Cortex of kidney (tissue), 1 donor: ENCODE measurements at places on chromosomes 2 and 18.

DNA sequence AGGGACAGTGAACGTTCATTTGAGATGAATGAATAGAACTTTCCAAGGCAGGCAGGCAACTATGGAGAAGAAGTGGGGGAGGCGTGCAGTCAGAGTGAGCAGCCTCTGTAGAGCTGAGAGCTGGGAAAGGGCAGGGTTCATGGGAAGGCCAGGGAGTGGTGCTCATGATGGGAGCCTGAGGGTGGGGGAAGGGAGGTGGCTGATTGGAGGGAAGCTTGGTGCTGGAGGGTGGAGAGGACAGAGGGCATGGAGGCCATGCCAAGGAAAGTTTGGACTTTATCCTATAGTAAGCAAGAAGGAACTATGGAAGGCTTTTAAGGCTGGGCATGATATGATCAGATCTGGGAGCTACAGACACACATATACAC, 47.6 kb upstream of the LGALSL start:
- no peak for DNase-seq

DNA sequence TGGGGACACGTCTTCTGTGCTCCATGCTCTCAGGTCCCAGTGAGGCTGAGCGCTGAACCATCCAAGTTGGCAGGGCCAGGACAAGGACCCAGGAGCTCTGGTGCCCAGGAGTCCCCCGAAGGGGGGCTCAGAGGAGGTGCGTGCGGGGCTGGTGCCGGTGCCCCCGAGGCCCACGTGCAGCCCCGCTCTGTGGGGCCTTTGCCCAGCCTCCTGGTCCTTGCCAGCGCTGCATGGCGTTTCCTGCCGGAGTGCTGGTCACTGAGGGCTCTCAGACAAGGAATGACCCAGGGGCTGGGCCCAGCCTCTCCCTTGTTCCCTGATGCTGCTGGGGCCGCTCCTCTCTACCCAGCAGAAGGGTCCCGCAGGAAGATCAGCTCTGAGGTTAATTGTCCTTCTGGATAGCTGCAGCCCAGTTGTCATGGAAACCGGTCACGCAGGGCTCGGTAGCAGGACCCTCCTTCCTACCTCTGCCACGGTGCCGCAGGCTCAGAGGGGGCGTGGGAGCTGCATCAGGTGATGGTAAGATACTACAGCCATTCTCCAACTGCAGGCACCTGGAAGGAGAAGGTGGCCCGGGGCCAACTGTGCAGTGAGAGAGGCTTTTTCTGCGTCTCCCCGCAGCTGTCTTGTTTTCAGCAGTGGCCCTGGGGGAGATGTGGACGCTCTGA, 64.5 kb downstream of the RRM2 start:
- no peak for DNase-seq

DNA sequence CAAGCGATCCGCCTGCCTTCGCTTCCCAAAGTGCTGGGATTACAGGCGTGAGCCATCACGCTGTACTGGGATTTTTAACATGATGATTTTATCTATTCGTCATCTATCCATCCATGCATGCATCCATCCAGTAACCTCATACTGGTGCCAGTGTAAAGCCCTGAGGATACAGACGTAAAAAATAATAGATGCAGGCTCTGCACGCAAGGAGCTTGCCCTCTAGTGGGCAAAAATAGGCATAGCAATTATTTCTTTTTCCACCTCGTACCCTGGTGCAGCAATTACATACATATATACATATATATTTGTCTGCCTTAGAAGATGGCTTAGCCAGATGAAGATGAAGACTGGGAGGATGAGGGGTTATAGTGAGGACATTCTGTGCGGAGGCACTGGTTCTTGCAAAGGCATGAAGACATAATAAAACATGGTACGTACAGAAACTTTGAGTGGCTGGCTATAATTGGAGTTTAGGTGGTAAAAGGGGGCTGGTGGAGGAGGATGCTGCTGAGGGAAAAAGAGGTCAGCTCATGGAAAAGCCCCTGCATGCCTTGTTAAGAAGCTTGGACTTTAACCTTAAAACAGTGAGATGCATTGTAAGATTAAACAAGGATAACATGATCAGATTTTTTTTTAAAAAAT, 19.6 kb upstream of the RPIA start:
- DNase-seq: no peak

DNA sequence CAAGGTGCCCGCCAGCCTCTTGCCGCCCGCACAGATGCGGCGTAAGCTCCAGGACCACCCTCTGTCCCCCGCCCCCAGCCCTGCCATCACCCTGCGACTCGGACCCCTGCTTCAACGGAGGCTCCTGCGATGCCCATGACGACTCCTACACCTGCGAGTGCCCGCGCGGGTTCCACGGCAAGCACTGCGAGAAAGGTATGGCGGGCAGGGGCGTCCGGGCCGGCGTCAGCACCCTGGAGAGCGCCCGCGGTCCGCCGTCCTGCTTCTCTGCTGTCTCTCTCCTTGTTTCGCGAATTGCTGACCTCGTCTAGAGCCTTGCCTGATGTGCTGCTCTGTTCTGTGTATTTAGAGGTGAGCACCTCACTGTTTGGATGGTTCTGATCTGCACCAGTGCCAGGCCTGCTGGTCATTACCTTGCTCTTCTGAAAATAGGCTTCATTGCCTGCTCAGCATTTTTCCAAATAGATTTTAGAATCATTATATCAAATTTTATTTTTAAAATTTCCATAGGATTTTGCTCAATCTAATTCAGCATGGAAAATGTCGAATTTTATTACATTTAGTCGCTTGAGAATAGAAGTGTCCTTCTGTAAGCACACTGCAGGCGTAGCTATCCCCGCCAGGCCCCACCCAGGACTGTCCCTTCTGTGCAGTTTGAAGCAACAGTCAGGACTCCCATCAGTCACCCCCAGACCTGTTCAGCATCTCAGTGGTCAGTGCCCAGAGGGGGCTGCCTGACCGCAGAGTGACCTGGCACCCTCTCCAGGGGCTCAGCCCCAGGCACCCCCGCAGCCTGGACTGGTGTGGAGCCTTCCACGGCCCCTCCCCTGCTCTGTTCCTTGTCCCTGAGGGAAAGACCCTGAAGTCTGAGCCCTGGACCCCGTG, 51.6 kb downstream of the SNED1 start:
- DNase-seq: no peak

DNA sequence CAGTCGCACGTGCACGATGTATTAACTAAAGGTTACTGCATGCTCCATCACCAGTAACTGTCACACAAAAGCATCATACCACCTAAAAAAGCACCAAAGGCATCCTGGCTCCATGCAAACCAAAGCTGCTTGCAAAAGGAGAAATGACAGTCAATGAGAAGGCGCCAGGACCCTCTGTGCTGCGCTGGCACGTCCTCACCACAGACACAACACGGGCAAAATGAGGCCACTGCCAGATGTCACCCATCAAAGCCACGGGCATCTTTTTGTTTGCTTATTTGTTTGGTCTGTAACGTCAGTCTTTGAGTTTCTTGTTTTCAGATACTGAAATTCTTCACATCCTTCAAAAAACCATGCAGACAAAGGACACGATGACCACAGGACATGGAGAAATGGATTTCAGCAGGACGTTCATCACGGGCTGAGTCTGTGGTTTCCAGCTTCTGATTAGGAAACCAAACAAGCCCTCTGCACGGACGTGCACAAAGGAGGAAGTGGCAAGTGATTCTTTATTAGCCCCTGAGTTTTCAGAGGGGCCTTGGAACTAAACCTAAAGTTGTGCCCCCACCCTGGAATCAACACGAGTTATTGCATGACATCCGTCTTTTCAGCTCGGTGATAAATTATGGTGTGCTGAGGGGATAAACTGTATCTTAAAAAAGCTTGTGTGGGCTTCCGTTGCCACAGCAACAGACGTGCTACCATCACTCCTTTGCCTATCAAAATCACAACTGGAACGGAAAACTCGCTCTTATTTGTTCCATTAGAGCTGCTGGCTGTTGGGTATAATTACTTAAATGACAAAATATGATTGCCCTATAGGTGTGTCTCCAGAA, 181.8 kb downstream of the EIPR1 start:
- DNase-seq: no peak

DNA sequence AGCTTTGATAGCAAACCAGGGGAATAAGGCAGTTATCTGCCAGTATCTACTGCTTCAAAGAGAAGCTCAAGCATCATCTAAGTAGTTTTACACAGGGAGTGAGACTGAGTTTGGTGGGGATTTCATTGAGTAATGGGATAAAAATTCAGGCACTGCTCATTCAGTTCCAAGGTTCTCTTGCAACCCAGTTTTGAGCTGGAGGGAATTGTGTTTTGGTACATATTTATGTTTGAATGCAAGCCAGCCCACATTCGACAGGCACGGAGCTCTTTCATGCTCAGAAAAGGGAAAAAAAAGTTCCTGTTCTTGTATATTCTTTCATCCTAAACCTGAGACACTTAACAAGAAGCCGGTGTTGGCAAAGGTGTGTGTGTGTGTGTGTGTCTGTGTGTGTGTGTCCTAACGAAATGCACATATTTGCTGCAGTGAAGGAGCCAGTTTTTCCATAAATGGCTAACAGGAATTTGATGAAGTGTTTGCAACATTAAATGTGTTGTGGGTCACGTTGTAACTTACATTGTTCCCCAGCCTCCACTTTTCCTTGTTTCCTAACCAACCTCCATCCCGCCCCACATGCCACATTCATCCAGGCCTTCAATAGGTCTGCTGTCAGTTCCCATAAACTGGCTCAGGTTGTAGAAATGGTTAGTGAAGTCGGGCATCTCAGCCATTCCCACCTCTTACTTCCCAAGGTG, 311.1 kb downstream of the TXNL1 start:
- DNase-seq: no peak

DNA sequence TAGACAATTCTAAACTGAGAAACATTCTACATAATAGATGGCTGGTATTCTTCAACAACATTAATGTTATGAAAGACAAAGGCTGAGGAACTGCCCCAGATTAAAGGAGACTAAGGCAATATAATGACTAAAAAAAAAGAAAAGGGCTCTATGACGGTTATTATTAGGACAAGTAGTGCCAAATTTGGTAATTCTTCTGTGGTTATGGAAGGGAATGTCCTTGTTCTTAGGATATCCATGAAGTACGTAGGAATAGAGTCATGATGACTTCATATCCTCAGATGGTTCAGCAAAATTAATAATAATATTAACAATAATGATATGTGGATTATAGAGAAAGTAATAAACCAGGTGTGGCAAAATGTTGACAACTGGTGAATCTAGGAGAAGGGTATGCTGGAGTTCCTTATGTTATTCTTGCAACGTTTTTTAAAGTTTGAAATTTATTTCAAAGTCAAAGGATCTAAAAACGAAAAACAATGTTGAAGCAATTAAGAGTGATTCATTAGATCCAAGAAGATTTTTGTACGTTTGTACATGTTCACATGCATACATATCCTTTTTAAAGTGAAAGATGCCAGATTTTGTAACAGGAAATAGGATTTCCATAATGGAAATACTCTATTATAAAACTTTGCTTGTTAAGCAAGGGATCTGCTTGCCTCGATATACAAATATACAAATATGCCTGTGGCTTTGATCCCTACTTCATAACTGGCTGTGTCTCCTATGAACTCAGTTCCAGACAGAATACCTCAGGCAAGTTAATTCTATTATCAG, 27.7 kb upstream of the STRN start:
- DNase-seq: no peak

GRCh38 chr2:116585669-116586327, 1228.7 kb upstream of the DDX18 start:
- no peak for DNase-seq

DNA sequence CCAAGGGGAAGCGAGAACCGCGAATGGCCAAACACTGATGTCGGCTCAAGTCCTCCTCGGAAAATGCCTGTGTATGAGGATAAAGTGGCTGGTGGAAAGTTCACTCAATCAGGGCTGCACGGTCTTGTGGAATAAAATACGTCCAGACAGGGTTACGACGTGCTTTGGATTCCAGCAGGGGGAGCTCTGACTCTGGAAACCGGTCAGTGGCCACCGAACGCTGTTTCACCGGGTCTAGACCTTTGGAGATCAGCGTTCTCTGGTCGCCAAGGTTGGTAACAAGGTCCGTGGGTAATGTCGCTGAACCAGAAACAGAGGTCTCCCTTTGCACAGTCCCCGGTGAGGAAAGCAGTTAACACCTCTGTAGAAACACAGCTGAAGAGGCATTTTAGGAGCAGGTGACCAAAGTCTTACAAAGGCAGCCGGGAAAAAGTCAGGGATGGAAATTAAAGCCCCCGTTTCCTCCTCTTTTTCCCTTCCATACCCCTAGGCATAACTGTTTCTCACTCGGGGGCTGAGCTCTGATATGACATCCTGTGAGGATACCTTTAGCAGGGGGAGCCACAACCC, 47.8 kb downstream of the CDCA7 start:
- DNase-seq: no peak

DNA sequence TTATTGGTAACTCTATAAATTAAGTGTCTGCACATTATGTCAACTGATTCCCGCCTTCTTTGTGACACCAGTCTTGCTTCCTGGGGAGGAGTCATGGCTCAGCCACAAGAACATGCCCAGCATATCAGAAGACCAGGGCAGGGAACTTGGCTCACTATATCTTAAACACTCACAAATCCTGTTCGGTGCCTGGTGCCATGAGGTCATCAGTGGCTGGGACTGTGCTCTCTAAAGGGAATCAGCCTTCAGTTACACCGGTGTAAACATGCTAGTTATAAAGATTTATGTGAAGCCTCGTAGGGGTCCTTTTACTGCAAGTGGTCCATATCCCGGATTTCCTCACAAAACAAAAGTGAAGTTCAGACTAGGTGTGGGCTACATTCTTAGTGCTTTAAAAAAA, 73.1 kb upstream of the ZNF521 start:
- DNase-seq: no peak

- DNase-seq: no peak
Measured at GRCh38 chr2:159609811-159610549, 6.4 kb downstream of the BAZ2B start.

- DNase-seq: no peak
Measured at GRCh38 chr2:148507970-148508369, 136.6 kb upstream of the EPC2 start.

GRCh38 chr18:48951448-48952286, 902 bp upstream of the SMAD7 start:
- peak; percentile 8 for DNase-seq

GRCh38 chr18:63290821-63291200, 28.8 kb downstream of the BCL2 start:
- no peak for DNase-seq

- no peak for DNase-seq
Measured at GRCh38 chr2:25409468-25409867, 67.7 kb upstream of the DNMT3A start.

DNA sequence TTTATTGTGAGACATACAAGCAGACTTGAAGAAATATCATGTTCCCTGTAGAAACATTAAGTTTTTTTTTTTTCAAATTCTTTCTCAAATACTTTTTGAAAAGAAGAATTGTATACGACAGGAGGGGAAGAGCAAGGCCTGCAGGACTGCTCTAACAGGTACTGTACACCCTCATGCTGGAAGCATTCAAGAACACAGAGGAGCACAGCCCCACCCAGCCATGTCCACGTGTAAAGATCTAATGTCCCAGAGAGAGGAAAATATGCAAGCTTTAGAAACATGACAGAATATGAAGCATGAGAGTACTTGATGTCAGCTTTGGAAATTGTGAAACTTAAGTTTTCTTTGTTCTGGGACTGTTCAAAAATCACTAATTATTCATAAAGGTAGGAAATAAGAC, 191.6 kb downstream of the TTC32 start:
- no peak for DNase-seq
